SW 1271 (cell line): ENCODE measurements at places on chromosomes 12 and 14.

GRCh38 chr14:58635091-58635830 lies 2.5 kb upstream of the DACT1 start:
- DNase-seq, result no peak

DNA sequence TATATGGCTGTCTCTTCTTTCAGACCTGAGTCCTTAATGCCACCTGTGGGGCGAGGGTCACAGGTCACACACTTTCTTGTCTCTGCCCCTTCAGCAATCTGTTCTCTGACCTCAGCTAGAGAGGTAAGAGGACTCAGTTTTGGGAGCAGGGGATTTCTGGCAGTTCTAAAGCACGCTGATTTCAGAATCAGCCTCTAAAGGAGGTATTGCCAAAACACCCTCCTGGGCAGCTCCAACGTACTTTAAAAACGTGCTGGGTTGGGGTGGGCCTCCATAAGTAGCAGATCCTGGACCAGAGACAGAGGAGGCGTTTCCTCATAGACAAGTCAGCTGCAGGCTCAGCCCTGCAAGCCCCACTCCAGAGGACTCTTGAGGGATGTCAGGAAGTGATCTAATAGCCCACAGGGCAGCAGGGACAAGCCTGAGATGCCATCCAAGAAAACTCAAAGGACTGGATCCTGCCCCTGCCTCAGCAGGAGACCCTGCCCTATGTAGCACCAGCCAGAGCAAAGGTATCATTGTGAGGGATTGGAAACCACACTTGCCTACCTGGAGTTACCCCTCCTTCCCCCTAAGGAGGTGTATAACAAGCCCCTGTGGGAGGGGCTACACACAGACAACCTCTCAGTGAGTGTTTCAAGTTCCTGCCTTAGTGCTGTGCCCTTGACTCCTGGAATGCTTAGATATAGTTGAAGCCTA lies 8.5 kb downstream of the CTDSP2 start:
- DNase-seq, result peak; percentile 80

GRCh38 chr14:72966038-72966437 lies 39.8 kb downstream of the DCAF4 start:
- DNase-seq, result no peak

GRCh38 chr12:27899151-27899661 lies 73.3 kb downstream of the PTHLH start:
- DNase-seq, result no peak

DNA sequence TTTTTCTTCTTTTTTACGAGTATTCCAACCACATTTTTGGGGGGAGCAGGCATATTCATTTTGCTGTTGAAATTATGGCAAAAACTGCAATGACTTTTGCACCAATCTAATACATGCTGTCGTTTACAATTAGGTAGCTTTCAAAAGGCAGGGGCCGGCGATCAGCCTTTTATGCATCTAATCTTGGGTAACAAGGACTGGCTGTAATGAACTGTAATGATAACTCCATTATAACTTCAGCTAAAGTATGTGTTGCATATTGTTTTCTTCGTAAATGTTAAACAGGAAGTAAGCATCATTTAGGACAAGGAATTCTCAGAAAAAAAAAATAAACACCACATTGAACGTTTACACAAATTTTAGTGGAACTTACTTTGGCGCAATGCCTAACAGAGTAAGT lies 30.3 kb upstream of the KLRF1 start:
- no peak for DNase-seq

GRCh38 chr12:79691511-79692248 lies 916 bp upstream of the PAWR start:
- no peak for DNase-seq
